ENCODE measurements at places on chromosomes 12 and 14.

DNA sequence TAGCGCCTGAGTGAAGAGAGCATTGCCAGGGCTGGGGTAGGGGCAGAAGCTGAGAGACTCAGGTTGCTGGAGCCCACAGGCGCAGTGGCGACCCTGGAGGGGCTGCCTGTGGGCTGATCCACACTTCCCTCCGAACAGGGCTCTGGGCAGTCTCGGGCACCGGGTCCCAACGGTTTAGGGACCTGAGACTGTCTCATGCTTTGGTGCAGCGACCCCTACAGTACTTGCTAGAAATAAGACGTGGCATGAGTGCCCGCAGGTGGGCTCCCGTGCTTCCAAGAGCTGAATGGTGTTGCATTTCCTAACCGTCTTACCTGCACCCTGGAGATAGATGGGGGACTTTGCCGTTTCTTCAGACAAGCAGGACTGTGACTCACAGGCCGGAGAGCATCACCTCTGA, 57.4 kb downstream of the AACS start:
- no peak for DNase-seq

DNA sequence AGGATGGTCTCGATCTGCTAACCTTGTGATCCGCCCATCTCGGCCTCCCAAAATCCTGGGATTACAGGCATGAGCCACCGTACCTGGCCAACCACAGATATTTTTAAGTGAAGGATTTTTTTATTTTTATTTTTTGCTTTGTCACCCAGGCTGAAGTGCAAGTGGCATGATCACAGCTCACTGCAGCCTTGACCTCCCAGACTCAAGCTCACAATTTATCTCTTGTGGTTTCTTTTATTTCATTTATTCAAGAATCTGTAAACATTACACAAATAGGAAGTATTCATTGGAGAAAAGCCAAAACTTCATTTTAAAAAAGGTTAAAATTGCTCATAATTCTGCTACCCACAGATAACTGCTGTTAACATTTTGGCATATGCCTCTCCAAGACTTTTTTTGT, 13.3 kb downstream of the MOAP1 start:
- DNase-seq = no peak

GRCh38 chr14:52365071-52365470, 51.0 kb downstream of the PTGER2 start:
- DNase-seq = no peak

DNA sequence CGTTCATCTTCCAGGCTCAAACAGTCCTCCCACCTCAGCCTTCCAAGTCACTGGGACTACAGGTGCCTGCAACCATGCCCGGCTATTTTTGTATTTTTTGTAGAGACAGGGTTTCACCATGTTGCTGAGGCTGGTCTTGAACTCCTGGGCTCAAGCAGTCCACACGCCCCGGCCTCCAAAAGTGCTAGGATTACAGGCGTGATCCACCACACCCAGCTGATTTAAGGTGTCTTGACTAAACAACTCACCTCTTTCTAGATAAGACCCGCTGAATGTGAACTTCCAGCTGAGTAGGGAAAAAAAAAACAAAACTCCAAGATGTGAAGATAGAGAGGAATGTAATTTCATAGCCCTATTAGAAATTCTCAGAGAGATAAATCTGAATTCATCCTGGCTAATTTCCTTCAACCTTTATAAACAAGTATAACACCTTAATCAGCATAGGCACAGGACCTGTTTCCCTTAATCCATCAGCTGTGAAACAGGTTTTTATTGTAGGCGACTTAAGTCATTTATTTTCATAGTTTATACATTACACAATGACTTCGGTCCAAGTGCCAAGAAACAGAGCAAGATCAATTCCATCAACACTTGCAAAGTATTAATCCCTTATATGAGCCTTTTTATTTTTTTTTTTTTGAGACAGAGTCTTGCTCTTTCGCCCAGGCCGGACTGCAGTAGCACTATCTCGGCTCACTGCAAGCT, 51.5 kb downstream of the HCAR2 start:
- no peak for DNase-seq

- DNase-seq = no peak
These were observed 58.4 kb downstream of the FAM222A start for GRCh38 chr12:109771746-109772621.

GRCh38 chr12:10722502-10722904, 620 bp downstream of the YBX3 start:
- no peak for DNase-seq

GRCh38 chr12:16600525-16600924, 5.4 kb downstream of the LMO3 start:
- DNase-seq = no peak

DNA sequence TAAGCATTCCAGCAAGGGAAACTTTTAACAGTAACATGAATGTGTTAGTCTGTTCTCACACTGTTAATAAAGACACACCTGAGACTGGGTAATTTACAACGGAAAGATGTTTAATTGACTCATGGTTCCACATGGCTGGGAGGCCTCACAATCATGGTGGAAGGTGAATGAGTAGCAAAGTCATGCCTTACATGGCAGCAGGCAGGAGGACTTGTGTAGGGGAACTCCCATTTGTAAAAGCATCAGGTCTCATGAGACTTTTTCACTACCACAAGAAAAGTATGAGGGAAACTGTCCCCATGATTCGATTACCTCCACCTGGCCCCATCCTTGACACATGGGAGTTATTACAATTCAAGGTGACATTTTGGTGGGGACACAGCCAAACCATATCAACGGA, 168.3 kb downstream of the PAH start:
- DNase-seq = no peak

- DNase-seq = no peak
These were observed 7.4 kb downstream of the ASCL1 start for GRCh38 chr12:102964872-102965271.

DNA sequence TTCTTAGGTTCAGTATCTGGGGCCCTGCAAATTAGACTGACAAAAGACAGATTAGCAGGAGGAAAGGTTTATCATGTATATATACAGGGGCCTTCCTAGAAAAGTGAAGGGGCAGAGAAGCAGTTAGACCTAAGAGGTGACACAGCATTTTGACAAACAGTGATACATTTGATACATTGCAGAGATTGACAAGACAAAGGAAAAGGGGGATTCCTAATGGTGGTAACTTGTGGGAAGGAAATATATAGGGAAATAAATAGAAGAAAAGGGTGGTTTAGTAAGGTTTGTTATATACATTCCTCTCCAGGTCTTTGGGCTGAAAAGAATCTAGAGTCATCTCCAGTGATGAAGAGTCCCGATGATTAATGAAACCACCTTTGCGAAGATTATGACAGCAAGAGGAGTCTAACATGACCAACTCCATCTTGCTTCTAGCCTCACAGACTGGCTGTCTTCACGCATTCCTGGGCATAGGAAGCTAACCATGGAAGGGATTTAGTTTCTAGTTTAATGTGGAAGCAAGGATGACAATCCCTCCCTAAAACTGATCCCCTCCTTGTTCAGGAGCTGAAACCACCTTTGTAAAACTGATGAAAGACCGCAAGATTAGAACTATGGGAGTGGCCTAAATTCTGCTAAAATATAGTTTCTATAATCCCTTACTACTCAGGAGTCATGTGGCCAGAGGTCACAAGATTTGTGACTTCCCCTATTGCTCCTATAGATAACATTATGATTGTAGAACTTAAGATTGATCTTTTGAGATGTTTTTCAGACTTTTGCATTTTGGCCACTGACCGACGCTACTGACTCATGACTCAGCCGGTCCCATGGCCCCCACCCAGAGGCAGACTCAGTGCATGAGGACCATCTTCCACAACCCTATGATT, 31.1 kb upstream of the CPM start:
- no peak for DNase-seq

DNA sequence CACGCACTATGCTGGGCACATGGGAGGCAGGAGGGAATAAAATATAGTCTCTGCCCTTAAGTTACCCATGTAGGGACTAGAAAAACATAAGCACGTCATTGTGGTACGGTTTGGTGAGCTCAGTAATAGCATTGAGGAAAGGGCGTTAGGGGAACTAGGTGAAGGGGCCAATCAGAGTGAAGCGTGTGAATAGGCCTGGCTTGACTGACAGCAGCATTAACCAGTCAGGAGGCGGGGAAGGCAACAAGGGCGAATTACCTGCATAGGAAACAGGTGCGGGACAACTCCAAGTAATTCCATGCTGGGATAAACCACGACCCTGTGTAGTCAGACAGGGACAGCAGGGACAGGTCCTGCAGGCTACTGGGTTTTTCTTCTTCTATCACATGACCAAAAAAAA, 107.7 kb downstream of the UNC79 start:
- no peak for DNase-seq

GRCh38 chr12:7156259-7157197, 26.4 kb downstream of the CLSTN3 start:
- no peak for DNase-seq

GRCh38 chr12:5768581-5769196, 176.4 kb downstream of the ANO2 start:
- DNase-seq = peak; percentile 21

GRCh38 chr14:104439625-104440024, 139.9 kb upstream of the C14orf180 start:
- DNase-seq = no peak

DNA sequence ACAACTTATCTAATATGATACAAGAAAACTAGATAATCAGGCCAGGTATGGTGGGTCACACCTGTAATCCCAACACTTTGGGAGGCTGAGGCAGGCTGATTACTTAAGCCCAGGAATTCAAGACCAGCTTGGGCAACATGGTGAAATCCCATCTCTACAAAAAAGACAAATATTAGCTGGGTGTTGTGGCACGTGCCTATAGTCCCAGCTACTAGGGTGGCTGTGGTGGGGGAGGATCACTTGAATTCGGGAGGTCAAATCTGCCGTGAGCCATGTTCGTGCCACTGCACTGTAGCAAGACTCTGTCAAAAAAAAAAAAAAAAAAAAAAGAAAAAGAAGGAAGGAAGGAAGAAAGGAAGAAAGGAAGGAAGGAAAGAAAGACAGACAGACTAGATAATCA, 27.0 kb downstream of the ZCRB1 start:
- DNase-seq = no peak

GRCh38 chr12:71804505-71804904, 35.1 kb upstream of the TBC1D15 start:
- DNase-seq = no peak
